ENCODE measurements at places on chromosomes 4 and X.

GRCh38 chr4:92120810-92121498 lies 182.8 kb upstream of the GRID2 start:
- DNase-seq, result no peak

DNA sequence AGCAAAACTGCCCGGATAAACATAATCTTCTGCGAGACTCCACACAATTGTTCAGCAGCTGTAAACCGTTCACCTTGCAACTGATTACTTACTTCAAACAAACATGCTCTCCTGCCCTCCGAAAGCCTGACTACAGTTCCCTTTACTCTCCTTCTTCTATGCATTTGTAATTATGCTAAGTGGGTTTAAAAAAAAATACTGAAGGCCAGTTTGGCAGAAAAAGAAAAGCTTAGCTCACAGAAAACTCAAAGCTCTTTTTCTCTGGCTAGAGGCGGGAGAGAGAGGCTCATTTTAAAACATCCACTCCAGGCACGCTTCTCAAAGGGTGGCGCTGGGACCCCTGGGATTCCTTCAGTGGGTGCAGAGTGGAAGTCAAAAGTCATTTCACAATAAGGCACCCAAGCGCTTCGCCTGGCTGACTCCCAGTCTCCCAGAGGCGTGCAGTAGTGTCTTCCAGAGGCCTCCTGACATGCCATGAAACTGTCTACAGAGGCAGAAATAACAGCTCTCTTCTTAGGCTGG lies 1.9 kb downstream of the DHRSX start:
- no peak for DNase-seq

GRCh38 chr4:181830404-181831035 lies 412.7 kb upstream of the TENM3 start:
- DNase-seq, result no peak

GRCh38 chr4:21450331-21450730 lies 498.2 kb downstream of the KCNIP4 start:
- DNase-seq, result no peak

DNA sequence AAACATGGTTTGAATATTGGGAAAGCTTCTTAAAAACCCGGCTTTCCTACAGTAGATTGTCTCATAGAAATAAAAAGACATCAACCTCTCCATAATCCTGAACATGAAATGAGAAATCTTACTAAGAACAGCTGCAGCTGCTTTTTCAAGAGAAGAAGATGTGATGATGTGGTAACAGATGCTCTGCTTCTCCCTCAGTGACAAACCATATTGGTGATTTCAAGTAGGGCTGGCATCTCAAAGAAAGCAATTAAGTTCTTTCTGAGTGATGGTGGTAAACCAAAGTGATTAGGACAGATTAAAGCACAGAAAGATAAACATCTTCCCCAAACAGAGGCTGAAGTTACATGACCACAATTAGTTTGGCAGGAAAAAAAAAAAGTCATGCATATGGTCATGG lies 1477.7 kb downstream of the RAPGEF2 start:
- no peak for DNase-seq

DNA sequence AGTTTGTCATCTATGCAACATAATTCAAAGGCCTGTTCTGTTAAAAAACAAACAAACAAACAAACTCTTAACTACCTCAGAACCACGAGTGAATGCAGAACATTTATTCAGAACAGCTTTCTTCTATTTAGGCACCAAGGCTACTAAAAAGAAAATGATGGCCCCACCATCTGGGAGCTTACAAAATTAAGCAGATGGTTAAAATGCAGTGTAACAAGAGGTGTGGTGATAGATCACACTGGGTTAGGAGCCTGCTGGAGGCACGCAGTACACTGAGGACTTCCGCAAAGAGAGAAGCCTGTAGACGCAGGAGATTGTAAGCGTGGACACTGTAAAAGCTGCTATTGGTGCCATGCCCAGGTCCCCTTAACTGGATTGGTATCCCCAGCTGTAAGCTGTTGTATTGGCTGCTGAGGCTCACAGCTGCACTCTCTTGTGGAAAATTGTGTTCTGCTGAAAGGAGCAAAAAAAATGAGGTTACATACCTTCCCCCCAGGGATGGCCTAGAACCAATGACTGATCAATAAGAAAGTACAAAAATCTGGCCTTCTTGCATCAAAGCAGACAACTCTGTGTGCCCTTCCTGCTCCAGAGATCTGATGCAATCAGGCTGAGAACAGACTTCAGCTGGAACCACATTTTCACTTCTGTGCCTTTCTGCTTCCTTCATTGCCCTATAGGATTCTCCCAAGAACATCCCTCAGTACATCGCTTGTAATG lies 60.0 kb downstream of the SHROOM3 start:
- DNase-seq, result no peak

GRCh38 chr4:105191621-105192210 lies 45.0 kb downstream of the TET2 start:
- DNase-seq, result no peak

DNA sequence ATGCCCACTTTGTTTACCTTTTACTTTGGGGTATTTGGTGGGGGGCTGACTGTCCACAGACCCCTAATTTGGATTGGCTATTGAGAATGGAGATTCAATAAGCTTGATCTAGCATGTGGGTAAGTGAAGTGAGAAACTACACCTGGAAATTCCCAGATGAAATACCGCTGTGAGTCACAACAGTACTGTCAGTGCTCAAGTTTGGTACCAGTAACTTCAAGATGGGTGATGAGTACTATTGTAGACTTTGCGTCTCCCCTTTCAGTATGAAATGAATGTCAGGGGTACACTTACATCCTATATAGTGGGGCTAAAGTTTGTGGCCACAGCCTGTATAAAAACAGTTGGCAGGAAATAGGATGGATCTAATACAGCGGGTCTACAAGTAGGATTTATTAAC lies 33.3 kb downstream of the HMGN5 start:
- no peak for DNase-seq

DNA sequence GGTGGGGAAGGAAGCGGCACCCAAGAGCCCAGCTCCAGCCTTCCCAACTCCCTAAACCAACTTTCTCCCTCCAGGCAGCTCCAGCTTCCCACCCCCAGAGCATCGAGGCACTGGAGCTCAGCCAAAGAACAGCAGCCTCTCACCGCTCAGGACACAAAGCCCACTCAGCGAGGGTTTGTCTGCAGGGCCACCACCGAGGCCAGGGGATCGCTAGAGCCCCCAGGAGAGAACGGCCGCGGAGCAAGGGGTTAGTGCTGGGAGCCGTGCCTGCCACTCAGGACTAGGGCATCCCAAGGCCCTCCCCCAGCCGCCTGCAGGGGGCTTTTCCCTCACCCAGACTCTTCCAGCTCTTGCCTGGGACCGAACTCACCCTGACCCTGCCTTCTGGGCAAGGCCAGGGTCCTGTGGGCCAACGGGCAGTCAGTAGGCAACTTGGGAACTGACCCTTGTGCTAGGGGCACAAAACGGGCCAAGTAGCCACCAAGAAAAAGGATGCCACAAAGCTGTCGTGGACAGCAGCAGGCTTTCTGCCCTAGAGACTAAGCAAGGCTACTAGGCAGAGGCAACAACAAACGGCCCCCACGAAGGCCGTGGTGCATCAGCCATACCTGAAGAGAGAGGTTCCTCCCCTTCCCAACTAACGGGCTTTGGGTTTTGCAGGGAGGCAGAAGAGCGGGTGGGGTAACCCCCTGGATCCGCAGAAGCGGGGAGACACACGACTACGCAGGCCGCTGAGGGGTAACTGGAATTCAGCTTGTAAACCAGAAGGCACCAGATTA lies 2.3 kb downstream of the HCFC1 start:
- DNase-seq, result no peak

- DNase-seq, result no peak
Observed at GRCh38 chr4:25442863-25443307, 65.8 kb downstream of the ANAPC4 start.

GRCh38 chr4:121057466-121057922 lies 14.8 kb downstream of the NDNF start:
- DNase-seq, result no peak

- no peak for DNase-seq
Observed at GRCh38 chr4:98113012-98113411, 30.3 kb downstream of the STPG2 start.

GRCh38 chrX:72100824-72101351 lies 30.8 kb downstream of the RTL5 start:
- DNase-seq, result no peak

DNA sequence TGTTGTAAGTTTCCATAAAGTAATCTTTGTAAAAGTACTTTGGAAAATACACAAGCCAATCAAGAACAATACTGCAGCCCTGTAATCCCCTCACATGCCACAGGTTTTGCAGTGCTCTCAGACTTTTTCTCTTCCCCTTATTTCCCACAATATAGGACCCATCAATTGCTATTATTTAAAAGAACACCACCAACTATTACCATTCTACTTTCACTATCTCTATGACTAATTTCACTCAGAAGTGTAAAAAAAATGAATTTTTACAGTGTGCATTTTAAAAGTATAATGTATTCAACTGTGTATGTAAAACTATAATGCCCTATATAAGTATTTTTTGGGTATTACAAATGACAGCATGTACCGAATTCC lies 1.7 kb downstream of the ATP8A1 start:
- DNase-seq, result no peak

DNA sequence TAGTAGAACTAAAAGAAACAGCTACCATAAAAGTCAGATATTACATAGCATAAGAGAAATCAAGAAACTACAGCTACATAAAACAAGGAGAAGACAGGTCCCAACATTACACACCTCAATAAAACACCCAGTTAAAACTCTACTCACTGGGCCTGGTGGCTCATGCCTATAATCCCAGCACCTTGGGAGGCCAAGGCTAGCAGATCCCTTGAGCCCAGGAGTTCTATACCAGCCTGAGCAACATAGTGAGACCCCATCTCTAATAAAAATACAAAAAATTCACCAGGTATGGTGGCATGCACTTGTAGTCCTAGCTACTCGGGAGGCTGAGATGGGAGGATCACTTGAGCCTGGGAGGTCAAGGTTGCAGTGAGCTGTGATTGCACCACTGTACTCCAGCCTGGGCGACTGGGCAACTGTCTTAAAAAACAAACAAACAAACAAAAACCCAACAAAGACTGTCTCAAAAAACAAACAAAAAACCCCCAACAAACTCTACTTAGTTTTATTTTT lies 15.2 kb upstream of the TXLNG start:
- DNase-seq, result no peak

DNA sequence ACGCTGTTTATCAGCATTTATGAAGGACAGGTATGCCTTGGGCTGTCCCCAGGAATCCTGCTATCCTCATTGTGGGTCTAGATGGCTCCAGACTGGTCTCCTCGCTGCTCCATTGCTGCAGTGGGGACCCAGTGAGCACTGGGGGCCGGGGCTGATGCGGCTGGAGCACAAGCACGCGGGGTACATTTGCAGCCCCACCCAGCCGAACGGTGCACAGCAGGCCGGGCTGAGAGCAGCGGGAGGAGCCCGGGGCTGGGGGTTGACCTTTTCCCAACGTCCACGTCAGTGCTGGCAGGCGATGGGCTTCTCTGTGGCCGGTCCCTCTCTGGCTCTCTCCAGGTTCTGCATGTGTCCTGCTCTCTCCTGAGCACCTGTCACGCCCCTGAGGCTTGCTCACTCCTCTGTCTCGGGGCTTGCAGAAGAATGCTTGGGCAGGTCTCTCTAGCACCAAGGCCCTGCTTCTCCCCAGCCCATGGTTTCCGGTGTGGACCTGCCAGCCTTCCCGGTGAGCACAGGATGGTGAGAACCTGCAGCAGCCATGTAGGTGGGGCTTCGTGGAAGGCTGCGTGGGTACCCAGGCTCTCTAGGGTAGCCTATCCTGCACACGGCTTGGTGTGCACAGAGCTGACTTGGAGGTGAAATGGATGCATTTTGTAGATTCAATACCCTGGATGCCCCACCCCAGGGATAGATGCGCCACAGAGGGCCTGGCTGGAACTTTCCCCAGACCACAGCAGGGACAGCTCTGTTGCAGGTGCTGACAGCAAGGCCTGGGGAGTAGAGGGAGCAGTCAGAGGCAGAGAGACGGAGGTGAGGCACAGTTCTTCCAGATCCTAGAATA lies 89.1 kb upstream of the ADRA2C start:
- no peak for DNase-seq

GRCh38 chr4:10925996-10926395 lies 241.4 kb upstream of the CLNK start:
- DNase-seq, result no peak

- DNase-seq, result no peak
Observed at GRCh38 chr4:182854466-182854865, 62.7 kb downstream of the DCTD start.

DNA sequence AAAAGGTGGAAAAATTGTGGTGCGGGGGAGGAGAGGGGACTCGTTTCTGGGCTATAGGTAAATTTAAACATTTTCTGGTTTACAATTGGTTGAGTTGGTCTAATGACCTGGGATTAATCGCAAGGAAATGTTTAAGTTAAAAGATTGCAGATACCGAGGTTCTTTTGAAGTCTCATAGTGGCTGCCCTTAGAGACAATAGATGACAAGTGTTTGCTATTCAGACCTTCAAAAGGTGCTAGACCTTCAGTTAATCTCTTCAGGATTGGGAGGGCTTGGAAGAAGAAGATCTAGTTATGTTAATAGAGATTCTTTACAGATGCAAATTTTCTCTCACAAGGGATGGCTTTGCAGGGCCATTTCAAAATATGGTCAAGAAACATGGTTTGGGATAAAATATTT lies 2286.1 kb upstream of the AGA start:
- DNase-seq, result no peak

DNA sequence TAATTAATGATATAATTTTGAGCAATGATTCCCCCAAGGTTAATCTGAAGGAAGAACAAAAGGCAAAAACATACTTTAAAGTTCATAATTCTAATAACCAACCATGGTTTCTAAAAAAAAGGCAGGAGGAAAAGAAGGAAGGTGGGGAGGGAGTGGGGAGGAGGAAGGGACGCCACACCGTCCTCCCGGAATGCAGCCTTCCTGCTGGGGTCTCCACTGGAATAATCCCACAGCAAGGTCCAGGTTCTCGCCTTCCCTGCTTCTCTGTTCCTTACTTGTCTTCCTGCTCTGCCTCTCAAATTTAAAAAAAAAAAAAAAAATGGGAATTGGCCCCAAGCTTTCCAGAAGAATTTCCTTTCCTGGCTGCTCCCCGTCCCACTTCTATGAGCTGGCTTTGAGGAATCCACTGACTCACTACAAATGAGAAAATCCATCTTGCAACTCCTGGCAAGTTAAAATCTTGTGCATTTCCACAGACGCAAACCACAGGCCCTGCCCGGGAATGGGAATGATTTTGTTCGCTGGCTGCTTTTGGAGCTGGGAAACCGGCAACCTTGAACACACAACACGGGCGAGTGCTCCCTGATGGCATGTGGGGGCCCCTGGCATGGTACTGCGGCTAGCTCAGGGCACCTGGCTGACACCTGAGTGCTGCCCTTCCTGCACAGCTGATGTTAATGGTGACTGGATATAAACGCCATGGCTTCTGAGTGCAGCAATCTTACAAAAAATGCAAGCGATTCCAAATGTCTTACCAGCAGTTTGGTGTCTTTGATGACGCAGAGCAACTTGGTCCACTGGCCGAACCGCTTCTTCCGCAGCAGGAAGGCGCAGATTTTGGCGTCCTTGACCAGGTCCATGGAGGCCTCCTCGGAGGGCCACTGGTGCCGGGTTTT lies 97.0 kb downstream of the AFAP1 start:
- peak; percentile 93 for DNase-seq

- no peak for DNase-seq
Observed at GRCh38 chr4:42678512-42678911, 21.6 kb upstream of the ATP8A1 start.

- no peak for DNase-seq
Observed at GRCh38 chrX:74509989-74510388, 88.7 kb downstream of the SLC16A2 start.

Data from coronary artery (tissue), 2 donors.